ENCODE measurements at places on chromosomes 3 and 15. TPM values are rescaled to one million over a fixed set of nuclear protein-coding genes. Genes with fewer than 3 reads are reported as not detected.

The SAMD7 gene
- not detected for total RNA-seq

The SLC6A11 gene
- not detected for total RNA-seq

GRCh38 chr3:151639418-151639740 is 94.3 kb upstream of the AADACL2 start:
- no peak overlapping the region for H3K4me3 ChIP-seq
- H3K4me1 ChIP-seq: no peaks in the 10 kb centered on the region
- peaks cover 6% of the 10 kb centered on the region for H3K27me3 ChIP-seq
- H3K36me3 ChIP-seq: no peaks in the 10 kb centered on the region
- no peak for DNase-seq

GRCh38 chr3:189586941-189587663 is 44.1 kb upstream of the TP63 start:
- H3K27me3 ChIP-seq: peaks cover 6% of the 10 kb centered on the region
- peaks cover 28% of the 10 kb centered on the region for H3K4me1 ChIP-seq
- H3K27ac ChIP-seq: peak overlapping the region; percentile 15
- DNase-seq: no peak
- no peak overlapping the region for H3K4me3 ChIP-seq

DNA sequence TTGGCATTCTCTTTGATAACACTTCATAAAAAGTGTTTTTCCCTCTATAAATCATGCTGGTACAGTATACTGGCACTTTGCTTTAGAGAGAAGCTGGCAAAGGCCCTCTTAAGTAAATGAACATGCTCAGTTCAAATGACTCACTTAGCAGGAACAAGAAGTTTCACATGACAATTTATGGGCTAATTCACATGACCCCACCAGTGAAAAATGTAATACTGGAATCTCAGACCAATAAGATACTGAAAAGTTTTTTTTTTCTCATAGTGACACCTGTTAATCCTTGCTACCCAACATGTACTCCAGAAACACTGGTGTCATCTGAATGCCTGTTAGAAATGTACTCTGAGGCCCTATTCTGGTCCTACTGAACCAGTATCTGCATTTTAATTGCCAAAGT is 13.9 kb downstream of the BTBD1 start:
- H3K27me3 ChIP-seq: no peaks in the 10 kb centered on the region
- DNase-seq: no peak
- peaks cover 11% of the 10 kb centered on the region for H3K4me1 ChIP-seq

DNA sequence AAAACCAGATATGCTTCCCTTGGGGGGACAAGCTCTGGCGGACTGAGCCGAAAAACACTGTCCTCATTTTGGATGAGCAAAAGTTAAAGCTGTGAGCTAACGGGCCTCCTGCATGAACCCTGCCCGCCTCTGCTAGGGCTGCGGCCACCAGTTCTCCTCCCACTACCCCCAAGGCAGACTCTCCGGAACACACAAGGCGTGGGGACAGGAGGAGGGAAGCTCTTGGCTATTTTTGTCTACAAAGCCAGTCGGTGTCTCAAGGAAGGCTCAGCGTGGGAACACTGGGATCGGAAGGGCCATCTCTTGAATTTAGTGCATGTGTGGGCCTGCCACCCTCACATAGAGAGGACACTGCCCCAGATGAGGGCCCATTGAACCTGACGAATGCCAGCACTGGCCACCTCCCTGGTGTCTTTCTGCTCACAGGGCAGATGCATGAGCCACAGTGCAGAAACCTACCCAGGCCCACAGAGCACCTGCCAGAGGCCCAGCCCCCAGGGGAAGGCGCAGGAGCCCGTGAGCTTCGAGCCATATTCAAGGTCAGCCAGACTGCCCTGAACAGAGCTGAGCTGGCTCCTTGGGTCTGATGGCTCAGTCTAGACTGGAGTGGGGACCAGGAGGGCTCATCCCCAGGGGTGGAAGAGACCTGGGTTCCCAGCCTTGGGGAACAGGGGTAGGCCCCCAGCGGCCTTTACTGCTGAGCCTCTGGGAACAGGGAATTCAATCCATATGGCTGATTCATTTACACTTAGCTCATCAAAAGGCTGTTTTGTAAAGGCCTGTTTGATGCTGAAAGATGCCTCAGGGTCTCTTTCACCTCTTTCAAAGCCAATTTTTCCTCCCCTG is 38.3 kb downstream of the HCN4 start:
- H3K27ac ChIP-seq: no peak overlapping the region
- H3K4me1 ChIP-seq: peaks cover 2% of the 10 kb centered on the region
- H3K27me3 ChIP-seq: peaks cover 5% of the 10 kb centered on the region
- no peak for DNase-seq
- H3K4me3 ChIP-seq: no peak overlapping the region

All from activated naive CD4-positive, alpha-beta T cell treated with anti-CD3 and anti-CD28 coated beads for 36 hours (primary cell).